Neural crest cell (in vitro differentiated cells): ENCODE measurements at places on chromosomes 5 and 9. TPM values are rescaled to one million over a fixed set of nuclear protein-coding genes. Genes with fewer than 3 reads are reported as not detected.

DNA sequence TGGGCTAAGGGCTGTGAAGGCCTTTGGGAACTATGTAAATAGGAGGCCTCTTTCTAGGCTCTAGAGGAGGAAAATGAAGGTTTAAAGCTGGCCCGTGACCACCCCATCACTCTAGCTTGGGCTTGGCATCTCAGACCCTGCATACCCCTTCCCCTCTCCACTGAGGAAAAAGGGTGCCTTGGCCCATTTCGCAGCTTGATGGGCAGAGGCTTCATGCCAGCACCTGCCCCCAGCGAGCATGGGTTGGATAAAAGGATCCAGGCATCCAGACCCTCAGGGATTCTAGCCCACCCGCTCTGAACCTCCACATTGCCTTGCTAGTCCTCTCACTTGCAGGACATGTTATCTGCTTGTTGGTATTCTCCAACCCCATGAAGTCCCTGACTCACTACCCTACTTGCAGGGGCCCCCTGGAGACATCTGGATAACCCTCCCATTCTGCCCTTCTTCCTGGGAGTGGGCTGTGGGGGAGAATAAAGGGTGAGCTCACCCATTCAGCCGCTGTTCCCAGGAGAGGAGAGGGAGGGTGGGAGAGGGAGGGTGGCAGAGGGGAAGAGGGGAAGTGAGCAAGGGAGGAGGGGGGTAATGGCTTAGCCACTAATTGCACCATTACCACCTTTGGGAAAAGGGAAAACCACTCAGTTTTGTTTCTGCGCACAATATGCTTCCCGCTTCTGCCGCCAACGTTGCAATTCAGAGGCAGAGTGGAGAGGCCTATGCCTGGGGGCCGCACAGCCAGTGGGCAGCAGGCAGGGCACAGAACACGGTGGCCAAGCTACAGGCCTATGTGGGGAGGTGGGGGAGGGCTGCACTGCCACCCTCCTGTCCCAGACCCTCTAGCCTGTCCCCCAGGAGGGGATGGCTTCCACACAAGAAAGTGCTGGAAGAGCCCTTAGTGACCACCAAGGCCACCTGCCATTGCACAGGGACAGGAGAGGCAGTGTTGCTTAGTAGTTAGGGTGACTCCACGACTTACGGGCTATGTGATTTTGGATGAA is 2.1 kb upstream of the CAMK2A start:
- H3K4me3 ChIP-seq, result no peak overlapping the region
- H3K36me3 ChIP-seq, result no peaks in the 10 kb centered on the region
- no peak overlapping the region for H3K27ac ChIP-seq
- H3K27me3 ChIP-seq, result no peaks in the 10 kb centered on the region
- peaks cover 31% of the 10 kb centered on the region for H3K4me1 ChIP-seq

DNA sequence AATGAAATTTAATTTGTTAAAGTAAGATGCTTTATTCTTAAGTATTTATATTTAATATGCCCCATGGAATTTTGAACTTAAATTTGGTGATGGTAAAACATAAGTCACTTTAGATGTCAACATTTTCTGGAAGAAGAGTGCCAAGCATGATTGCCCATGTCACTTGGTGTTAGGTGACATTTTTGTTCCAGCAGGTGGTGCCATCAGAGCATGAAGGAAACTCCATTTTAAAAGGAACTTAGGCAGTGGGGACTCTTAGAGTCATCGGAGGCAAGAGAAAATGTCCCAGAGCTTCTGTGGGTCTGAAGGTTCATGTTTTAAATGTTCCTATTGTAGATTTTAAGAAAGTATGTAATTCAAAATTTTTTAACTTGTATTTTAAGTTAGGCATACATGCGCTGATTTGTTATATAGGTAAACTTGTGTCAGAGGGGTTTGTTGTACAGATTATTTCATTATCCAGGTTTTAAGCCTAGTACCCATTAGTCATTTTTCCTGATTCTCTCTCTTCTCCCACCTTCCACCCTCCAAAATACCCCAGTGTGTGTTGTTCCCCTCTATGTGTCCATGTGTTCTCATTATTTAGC is 789.3 kb downstream of the SEMA5A start:
- no peak overlapping the region for H3K27ac ChIP-seq
- no peak overlapping the region for H3K4me3 ChIP-seq
- H3K27me3 ChIP-seq, result no peaks in the 10 kb centered on the region
- peaks cover 13% of the 10 kb centered on the region for H3K36me3 ChIP-seq

DNA sequence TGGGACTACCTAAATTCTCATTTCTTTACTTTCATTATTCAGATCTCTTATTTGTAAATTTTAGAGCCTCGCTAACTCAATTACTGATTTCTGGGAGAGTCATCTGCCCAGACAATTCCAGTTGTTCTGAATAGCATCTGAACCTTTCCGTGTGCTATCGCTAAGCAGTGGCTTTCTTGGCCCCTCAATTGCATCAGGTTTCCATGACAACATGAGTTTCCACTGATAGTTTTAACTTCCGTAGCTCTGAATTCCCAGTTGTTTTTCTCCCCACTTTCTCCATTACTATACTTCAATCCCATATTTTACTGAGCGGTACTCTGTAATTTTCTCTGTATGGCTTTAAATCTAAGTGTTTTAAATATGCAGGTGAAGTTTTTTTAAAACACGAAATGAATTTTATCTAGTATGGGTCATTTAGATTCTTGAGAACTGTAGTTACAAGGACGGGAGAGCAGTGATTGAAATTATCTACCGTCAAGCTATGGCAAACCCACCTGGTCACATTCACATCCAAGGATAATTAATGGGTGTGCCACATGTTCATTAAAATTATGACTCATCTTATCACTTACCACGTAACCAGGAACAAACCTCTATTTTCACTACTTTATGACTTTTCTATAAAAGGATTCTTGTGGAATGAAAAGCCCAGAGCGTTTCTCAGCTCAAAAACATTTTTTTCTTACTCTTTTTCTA is 223.5 kb upstream of the PCSK5 start:
- H3K4me1 ChIP-seq, result peaks cover 16% of the 10 kb centered on the region
- H3K36me3 ChIP-seq, result no peaks in the 10 kb centered on the region
- H3K4me3 ChIP-seq, result no peak overlapping the region
- no peak overlapping the region for H3K27ac ChIP-seq

- H3K4me3 ChIP-seq, result no peak overlapping the region
- no peaks in the 10 kb centered on the region for H3K4me1 ChIP-seq
- no peaks in the 10 kb centered on the region for H3K36me3 ChIP-seq
- no peaks in the 10 kb centered on the region for H3K27me3 ChIP-seq
Observed at GRCh38 chr5:73088026-73088425, 32.3 kb upstream of the TMEM171 start.

DNA sequence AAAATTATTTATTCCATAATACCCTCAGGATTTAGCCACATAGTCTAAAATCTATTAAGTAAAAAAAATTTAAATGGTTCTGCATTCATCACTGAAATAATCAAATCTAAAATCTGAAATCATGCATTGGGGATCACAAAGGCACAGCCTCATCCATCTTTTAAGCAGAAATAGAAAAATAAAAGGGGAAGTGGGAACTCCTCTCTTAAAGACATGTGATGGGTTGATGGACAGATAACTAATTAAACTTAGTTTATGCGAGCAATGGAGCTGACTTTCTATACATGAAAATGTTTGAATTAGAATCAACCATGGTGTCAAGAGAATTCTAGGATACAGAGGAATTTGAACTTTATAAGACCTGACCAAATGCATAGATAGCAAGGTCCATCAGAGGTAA is 170.5 kb downstream of the GABRB2 start:
- H3K36me3 ChIP-seq, result no peaks in the 10 kb centered on the region
- H3K4me1 ChIP-seq, result no peaks in the 10 kb centered on the region
- no peak overlapping the region for H3K27ac ChIP-seq
- DNase-seq, result no peak
- no peaks in the 10 kb centered on the region for H3K27me3 ChIP-seq

- DNase-seq, result no peak
- H3K27me3 ChIP-seq, result peaks cover 78% of the 10 kb centered on the region
- H3K4me1 ChIP-seq, result peaks cover 5% of the 10 kb centered on the region
- H3K27ac ChIP-seq, result no peak overlapping the region
Observed at GRCh38 chr5:77210964-77211690, 647 bp downstream of the PDE8B start.

DNA sequence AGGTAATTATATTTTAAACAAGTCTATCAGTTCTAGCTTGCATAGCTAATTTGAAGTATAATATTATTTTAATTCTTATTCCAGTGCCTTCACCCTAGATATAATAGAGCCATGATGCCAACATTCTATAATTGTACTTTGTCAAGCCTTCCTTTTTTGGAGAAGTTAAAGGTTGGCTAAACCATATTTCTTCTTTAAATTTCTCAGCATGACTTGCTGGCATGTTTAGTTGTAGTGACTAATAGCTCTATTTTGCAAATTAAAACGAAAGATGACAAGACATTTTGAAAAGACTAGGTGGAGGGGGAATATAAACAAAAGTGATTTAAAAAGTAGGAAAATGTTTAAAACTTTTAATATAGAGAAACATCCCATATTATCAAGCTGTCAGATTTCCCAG is 400.7 kb downstream of the PSAT1 start:
- no peaks in the 10 kb centered on the region for H3K4me1 ChIP-seq
- DNase-seq, result no peak
- no peaks in the 10 kb centered on the region for H3K36me3 ChIP-seq

DNA sequence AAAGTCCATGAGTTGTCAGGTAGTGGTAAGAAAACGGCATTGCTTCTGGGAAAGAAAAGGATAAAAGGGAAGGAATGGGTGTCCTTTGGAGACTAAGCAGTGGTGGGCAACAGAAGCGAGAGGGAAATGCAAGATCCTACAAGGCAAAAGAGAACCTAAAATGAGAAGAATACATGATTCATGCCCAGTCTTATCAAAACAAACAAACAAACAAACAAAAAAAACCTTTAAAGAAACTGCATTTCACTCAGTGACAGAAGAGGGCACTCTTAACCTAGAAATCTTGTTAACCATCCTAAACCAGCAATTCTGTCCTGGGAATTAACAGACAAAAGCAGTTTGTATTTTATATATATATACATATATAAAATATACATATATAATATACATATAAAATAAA is 88.5 kb downstream of the SUSD1 start:
- H3K36me3 ChIP-seq, result peaks cover 9% of the 10 kb centered on the region
- no peak overlapping the region for H3K4me3 ChIP-seq
- H3K27ac ChIP-seq, result no peak overlapping the region
- no peak for DNase-seq

GRCh38 chr9:21413151-21413550 is 4.2 kb downstream of the IFNA8 start:
- H3K4me3 ChIP-seq, result no peak overlapping the region
- no peaks in the 10 kb centered on the region for H3K27me3 ChIP-seq
- H3K27ac ChIP-seq, result no peak overlapping the region

DNA sequence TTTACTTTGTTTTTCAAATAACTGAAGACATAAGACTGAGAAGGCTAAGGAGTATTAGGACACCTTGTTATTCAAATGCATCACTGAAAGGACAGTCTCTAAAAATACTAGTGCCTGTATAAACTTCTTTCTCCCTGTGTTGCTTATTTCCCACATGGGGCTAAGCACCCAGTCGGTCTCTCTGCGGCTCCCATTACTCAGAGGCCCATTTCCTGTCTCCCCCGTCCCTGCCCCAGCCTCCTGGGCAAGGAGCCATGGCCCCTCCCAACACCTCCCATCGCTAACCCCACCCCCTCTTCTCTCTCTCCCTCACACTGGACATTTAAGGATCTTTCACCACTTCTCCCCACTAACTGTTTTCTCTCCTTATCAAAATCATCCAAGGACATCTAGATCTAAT is 81.9 kb downstream of the EBF1 start:
- no peak for DNase-seq
- no peak overlapping the region for H3K4me3 ChIP-seq
- peaks cover 46% of the 10 kb centered on the region for H3K4me1 ChIP-seq
- peak overlapping the region; percentile 9 for H3K27ac ChIP-seq
- no peaks in the 10 kb centered on the region for H3K36me3 ChIP-seq
- no peaks in the 10 kb centered on the region for H3K27me3 ChIP-seq

- peaks cover 53% of the 10 kb centered on the region for H3K4me1 ChIP-seq
- peak; percentile 61 for DNase-seq
- H3K27me3 ChIP-seq, result peaks cover 12% of the 10 kb centered on the region
- peak overlapping the region; percentile 92 for H3K4me3 ChIP-seq
- H3K36me3 ChIP-seq, result peaks cover 6% of the 10 kb centered on the region
Observed at GRCh38 chr9:95505717-95506427, 10.9 kb downstream of the PTCH1 start.

DNA sequence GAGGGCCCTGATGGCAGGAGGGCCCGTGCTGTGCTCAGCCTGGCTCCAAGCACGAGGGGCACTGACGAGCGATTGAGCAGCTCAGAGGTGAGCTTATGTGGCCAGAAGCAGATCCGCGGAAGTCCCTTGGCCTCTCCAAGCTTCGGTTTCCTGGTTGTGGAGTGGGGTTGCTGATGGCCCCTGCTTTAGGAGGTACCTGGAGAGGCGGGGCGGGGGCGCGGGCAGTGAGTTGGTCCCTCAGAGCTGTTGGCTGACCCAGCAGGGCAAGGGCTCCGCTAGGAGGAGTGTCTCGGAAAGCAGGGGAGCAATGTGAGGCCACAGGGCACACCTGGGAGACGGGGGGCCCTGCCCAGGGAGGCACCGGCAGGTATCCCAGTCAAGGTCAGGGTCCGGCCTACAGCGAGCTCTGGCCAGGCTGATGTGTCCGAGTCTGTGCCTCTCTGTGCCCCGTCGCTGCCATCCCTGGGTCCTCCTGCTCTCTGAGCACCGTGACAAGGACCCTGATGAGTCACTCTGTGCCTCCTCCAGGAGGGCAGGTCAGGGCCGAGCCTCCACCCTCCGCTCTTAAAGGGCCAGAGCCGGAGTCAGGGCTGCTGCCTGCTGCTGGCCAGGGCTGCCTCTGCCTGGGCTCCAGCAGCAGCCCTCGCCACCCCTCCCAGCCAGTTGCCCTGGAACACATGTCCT is 14.8 kb downstream of the NCS1 start:
- DNase-seq, result no peak
- no peaks in the 10 kb centered on the region for H3K27me3 ChIP-seq
- peak overlapping the region; percentile 98 for H3K27ac ChIP-seq
- H3K4me3 ChIP-seq, result no peak overlapping the region
- no peaks in the 10 kb centered on the region for H3K36me3 ChIP-seq

- H3K27ac ChIP-seq, result no peak overlapping the region
- DNase-seq, result no peak
- H3K4me1 ChIP-seq, result no peaks in the 10 kb centered on the region
- H3K4me3 ChIP-seq, result no peak overlapping the region
Observed at GRCh38 chr9:99720455-99721050, 101.1 kb upstream of the NR4A3 start.

GRCh38 chr5:64587370-64587769 is 81.6 kb downstream of the RGS7BP start:
- H3K4me3 ChIP-seq, result no peak overlapping the region
- DNase-seq, result no peak

GRCh38 chr5:38453506-38453905 is 102.9 kb downstream of the LIFR start:
- DNase-seq, result no peak
- no peaks in the 10 kb centered on the region for H3K36me3 ChIP-seq
- peaks cover 14% of the 10 kb centered on the region for H3K4me1 ChIP-seq
- H3K27ac ChIP-seq, result peak overlapping the region; percentile 43
- no peaks in the 10 kb centered on the region for H3K27me3 ChIP-seq
- H3K4me3 ChIP-seq, result no peak overlapping the region

GRCh38 chr9:19192202-19193028 is 38.1 kb upstream of the DENND4C start:
- DNase-seq, result no peak
- H3K27me3 ChIP-seq, result no peaks in the 10 kb centered on the region
- peaks cover 6% of the 10 kb centered on the region for H3K4me1 ChIP-seq
- H3K4me3 ChIP-seq, result no peak overlapping the region
- H3K27ac ChIP-seq, result no peak overlapping the region

The IGFBPL1 gene
- 58.9 and 63.8 TPM in 2 replicates for total RNA-seq

The SPATA31D3 gene
- not detected in 2 replicates for total RNA-seq

The PTPDC1 gene
- 9.5 and 10.1 TPM in 2 replicates for total RNA-seq

The TXNDC8 gene
- not detected in 2 replicates for total RNA-seq

The GARIN3 gene
- total RNA-seq, result not detected in 2 replicates

The GABBR2 gene
- total RNA-seq, result 0.77 and 0.84 TPM in 2 replicates

The PCDHGB1 gene
- 2.8 and 3.0 TPM in 2 replicates for total RNA-seq

The MLANA gene
- not detected in 2 replicates for total RNA-seq

The SPAAR gene
- total RNA-seq, result not detected in 2 replicates
